ENCODE measurements at places on chromosomes 2 and 18.
A peak's percentile ranks its signal among the peaks of the same experiment; 100 is the strongest.

DNA sequence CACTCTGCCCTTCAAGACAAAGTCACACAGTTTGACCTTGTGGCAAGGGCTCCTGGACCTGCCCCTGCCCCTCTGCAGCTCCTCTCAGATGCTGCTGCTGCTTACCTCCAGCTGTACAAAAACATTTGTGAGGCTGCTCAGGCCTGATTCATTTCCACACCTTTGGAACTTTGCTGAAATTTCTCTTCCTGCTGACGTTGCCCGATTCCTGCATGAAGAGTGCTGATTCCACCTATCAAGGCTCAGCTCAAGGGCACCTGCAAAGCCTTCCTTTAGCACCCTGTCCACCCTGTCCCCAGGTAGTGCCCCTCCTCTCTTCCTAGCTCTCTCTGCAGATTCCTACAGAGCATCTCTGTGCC is 738.3 kb upstream of the HS6ST1 start:
- no peak for DNase-seq

- DNase-seq, result no peak
These were observed 7.3 kb downstream of the NBEAL1 start for GRCh38 chr2:203021991-203022390.

- peak; percentile 16 for DNase-seq
These were observed 20.2 kb upstream of the ADAM23 start for GRCh38 chr2:206423147-206423546.

- DNase-seq, result no peak
These were observed 60.7 kb upstream of the DSC1 start for GRCh38 chr18:31223371-31223770.

DNA sequence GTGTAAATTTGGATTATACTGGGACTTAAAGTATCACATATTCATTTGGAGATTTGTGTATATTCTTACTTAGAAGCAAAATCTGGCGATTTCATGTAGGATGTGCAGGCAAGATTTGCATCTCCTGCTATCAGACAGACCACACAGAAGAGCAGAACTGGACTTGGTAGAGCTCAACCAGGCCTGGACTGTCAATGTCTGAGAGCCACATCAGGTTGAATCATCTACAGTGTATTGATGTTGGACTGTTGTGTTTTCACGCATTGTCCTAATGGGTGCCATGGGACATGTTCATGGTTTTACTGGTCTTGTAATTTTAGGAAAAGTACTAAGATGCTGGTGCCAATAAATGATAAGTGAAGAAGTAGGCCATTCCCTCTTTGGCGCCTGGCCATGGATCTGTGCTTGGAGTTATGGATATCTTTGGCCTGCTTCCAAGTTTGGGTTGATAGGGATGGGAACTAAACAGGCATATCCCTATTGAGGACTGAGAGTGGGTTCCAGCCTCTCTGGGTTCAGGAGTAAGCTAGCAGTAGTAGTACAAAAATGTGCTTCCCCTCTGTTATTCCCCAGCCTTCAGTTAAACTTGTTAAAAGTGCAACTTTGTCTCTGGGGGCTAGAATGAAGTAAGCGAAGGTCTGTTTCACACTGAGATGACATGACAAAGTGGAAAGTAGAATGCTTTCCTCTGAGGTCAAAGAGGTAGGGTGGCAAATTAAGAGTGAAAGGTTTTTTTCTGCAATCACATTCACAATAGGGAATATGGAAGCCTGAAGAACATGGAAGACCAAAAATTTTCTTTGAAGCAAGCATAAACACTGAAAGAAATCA is 49.2 kb upstream of the NEMP2 start:
- peak; percentile 6 for DNase-seq

- DNase-seq, result no peak
These were observed 176.0 kb downstream of the ACKR3 start for GRCh38 chr2:236745420-236746210.

- DNase-seq, result no peak
These were observed 173.6 kb downstream of the RIT2 start for GRCh38 chr18:42941860-42942259.

GRCh38 chr2:171160956-171161740 is 455 bp upstream of the TLK1 start:
- DNase-seq, result peak; percentile 78

GRCh38 chr2:67215214-67216055 is 181.7 kb upstream of the ETAA1 start:
- peak; percentile 53 for DNase-seq

DNA sequence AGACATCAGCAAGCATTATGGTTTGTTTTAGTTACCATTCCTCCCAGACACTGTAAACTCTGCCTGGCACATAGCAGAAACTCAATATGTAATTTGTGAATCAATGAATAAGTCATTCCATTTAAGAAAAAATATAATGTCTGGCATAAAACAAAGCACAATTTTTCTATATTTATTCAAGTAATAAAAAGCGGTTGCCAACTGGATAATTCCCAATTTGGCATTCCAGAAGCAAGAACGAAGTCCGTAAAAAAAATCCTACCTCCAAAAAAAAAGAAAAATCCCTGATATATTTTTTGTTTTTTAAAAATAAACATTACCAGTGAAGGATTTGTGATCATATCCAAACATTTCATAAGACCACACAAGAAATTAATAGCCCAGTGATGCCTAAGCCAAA is 351.3 kb upstream of the LRRTM4 start:
- DNase-seq, result no peak

GRCh38 chr18:40501026-40501425 is 1454.0 kb upstream of the PIK3C3 start:
- DNase-seq, result no peak

DNA sequence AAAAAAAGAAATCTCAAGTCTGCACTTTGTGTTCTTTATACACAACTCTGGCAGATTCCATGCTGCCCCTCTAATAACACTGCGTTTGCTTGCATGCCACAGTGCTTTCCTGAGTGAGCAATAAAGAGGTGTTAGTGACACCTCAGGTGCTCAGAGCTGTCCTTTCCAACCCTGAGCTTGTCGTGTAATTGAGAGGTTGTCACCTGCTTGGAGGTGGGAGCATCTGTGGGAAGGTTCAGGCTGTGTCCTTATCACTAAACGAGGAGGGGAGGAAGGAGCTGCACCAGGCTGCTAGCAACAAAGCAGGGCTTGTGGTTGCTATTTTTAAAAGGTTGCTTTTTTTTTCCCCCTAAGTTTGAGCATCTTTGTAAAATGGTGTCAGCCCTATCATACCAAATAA is 31.9 kb downstream of the APCDD1 start:
- no peak for DNase-seq

GRCh38 chr18:7789856-7790552 is 222.9 kb downstream of the PTPRM start:
- DNase-seq, result peak; percentile 64

GRCh38 chr2:223148516-223148915 is 96.5 kb downstream of the KCNE4 start:
- DNase-seq, result no peak

DNA sequence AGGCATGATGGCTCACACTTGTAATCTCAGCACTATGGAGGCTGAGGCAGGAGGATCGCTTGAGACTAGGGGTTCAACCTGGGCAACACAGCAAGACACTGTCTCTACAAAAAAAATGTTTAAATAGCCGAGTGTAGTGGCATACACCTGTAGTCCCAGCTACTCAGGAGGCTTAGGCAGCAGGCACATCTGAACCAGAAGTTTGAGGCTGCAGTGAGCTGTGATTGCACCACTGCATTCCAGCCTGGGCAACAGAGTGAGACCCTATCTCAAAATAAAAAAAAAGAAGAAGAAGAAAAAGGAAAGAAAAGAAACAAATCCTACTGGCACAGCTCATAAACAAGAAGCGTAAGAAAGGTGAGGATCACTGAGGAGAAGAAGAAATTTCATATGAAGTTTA is 19.9 kb downstream of the METTL4 start:
- DNase-seq, result no peak

GRCh38 chr2:54641988-54642387 is 81.5 kb upstream of the EML6 start:
- no peak for DNase-seq

GRCh38 chr2:119739580-119740255 is 20.0 kb upstream of the PTPN4 start:
- DNase-seq, result no peak

DNA sequence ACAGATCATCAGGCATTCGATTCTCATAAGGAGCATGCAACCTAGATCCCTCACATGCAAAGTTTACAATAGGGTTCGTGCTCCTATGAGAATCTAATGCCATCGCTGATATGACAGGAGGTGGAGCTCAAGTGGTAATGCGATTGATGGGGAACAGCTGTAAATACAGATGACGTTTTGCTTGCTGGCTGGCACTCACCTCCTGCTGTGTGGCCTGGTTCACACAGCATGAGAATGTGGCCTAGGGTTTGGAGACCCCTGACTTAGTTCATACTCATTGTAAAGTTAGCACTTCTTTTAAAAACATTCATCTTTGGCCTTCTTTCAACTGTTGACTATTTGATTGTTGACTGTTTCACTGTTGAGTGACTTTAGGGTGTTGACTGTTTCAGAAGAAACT is 8.7 kb upstream of the CHMP1B start:
- no peak for DNase-seq

DNA sequence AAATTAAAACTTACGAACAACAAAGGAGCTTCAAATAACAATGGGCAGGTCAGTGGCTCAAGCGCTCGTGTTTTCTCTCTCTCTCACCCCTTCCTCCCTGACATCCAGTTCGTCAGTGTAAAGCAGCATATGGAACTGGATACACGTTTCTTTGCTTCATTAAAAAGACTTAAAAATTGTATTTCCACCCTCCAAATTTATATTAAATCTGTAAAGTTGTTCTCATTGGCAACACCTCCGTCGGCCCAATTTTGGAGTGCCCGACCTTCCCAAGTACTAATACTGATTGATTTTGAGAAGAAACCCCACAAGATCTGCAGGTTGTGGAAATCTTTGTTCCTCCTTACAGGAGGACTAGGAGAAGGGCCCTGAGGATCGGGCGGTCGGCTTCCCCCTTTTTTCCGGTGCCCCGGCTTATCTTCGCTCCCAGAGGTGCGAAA is 2.2 kb downstream of the TBR1 start:
- no peak for DNase-seq

DNA sequence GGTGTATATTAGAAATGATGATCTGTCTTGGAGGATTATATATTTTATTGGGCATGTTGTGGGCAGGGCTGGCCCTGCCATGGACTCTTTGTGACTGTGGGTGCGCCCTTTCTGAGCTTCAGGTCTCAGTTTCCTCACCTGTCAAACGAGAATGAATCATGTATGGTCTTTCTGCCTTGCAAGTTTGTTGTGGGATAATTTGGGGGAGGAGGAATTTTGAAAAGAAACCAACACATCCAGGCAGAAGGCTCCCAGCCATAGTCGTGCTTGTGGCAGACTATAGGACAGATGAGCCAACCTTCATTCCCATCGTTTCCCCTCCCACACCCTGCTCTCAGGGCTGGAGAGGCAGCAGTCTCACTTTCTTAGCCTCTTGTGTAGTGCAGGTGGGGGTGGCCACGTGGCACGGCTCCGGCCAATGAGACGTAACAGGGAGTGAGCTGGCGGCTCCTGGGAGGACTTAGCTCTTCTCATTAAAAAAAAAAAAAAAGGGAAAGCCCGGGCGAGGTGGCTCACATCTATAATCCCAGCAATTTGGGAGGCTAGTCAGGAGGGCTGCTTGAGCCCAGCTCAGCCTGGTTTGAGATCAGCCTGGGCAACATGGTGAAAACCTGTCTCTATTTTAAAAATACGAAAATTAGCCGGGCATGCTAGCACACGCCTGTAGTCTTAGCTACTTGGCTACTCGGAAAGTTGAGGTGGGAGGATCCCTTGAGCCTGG is 63.1 kb downstream of the RHOB start:
- no peak for DNase-seq

DNA sequence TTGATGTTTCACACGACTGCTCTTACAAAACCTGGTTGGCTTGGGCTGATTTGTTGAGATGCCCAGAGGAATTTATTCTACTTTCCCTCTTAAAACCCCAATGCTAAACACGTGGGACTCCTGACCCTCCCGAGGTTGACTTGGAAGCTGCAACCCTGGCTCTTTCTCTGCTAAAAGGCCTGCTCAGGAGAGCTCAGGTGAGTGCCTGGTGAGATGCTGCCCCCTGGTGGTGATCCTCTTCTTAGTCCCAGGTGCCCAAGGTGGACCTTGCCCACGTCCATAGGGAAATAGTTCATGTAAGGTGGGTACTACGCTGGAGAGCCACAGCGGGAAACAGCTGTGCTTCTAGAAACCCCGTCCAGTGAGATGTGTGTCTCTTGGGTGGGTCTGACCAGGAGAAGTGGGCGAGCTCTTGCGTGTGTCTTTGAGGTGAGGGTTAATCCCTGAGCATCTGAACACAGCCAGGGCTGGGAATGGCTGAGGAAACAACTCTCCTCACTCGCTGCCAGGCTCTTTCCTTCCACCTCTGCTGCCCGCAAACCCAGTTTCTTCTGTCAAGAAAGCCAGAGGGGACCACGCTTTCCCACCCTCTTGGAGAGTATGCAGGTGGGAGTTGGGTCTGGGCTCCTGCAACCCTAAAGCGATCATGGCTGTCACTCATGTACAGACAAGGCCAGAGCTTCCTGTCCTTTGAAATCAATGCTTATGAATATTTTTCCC is 25.5 kb upstream of the PXDN start:
- DNase-seq, result peak; percentile 86

Measured in lung microvascular endothelial cell (primary cell).